ENCODE measurements at places on chromosomes 2 and 18.

GRCh38 chr2:223800908-223801307, 36.5 kb downstream of the AP1S3 start:
- DNase-seq, result no peak

DNA sequence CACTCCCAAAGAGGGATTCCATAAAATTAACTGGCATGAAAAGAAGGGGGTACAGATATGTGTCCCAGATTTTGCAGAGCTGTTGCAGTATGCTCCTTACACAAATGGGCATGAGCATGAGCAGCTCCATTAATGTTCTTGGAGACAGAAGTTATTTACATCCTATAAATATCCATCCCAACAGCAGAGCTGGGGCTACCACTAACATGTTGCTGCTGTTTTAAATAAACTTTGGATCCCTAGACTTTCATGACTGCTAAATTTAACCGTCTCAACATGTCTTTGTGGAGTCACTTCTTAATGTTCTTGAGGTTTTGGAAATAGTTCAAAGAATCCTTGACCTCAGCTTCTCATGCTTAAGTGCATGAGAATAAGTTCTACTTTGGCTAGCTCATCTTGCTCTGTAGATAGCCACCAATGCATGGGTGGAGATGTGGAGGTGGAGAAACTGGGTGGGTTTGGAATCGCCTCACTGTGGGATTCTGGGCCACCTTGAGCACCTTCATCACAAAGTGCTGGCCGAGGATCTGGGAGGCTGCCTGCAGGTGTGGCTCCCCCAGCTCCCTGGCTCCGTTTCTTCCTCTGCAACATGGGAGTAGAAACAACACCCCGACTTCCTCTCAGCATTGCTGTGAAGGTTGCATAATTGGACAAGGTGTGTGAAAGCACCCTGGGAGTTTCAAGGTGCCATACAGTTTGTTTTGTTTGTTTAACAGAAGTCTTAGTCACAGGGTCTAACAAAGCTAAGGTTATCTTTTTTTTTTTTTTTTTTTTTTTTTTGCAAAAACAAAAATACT, 307.2 kb downstream of the MYCN start:
- DNase-seq, result no peak

DNA sequence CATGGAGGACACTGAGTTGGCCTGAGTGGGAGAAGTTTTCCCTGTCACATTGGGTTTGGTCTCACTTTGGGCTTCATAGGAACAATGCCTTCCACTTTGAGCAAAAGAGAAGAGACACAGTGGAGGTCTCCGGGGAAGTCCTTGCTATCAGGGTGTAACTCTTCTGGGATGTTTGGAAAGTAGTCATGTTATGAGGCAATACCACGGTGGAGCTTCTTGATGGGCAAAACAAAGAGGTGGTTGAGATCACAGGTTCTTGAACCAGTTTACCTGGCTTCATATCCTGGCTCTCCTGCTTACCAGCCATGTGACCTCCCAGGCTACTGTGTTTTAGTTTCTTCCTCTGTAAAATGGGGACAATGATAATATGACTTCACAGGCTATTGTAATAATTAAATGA, 478.6 kb downstream of the SLC4A3 start:
- no peak for DNase-seq

DNA sequence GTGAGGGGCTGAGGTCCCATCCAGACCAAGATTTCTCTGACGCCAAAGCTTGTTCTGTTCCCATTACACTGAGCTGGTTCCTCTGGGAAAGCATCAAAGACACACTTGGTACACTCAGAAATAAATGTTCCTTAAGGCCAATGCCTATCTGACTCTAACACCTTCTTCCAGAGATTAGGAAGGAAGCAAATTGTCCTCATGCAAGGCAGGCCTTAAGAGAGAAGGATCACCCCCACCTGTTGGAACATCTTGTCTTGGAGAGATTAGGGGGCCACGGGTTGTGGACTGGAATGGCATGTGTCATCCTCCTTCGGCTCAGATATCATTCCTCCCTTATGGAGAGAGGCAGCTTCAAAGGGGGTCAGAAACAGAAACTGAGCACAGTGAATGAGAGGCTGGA, 100.2 kb downstream of the ANKRD44 start:
- no peak for DNase-seq

- DNase-seq, result no peak
These were observed 126.7 kb downstream of the THADA start for GRCh38 chr2:43469094-43469493.

DNA sequence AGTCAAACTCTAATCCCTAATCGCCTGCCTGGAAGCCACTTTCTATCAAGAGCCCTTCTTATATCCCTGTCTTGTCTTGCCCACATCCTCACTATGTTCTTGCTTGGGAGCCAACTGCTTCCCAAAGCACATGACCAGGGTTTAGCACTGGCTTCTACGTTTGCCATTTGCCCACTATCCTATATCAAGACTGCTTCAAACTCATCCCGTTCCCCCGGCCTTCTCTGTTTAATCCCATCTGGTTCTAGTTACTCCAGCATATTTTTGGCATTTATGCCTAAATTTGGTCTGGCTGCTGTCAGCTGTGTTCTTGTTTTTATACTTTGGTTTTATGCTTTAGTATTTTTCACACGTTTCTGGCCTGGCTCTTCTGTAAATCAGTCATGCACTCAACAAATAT, 40.2 kb downstream of the POLR1A start:
- no peak for DNase-seq

- DNase-seq, result no peak
These were observed 82.7 kb downstream of the TANC1 start for GRCh38 chr2:159051133-159051532.

DNA sequence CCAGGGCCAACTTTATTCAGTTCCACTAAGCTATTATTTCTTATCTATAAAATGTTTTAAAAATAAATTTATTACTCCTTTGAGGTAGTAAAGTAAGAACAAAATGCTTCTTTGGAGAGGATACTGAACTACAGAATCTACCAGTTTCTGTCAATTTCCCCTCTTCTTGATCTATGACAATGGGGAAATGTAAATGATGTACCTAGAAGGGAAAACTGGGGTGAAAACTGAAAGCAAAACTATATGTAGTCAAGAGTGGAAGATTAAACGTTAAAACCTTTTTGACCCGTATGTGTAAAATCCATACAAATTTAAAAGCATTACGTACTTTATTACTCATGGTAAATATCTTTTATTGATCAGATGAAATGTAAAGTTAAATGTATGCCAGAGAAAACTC, 1287.8 kb upstream of the TMEFF2 start:
- no peak for DNase-seq

DNA sequence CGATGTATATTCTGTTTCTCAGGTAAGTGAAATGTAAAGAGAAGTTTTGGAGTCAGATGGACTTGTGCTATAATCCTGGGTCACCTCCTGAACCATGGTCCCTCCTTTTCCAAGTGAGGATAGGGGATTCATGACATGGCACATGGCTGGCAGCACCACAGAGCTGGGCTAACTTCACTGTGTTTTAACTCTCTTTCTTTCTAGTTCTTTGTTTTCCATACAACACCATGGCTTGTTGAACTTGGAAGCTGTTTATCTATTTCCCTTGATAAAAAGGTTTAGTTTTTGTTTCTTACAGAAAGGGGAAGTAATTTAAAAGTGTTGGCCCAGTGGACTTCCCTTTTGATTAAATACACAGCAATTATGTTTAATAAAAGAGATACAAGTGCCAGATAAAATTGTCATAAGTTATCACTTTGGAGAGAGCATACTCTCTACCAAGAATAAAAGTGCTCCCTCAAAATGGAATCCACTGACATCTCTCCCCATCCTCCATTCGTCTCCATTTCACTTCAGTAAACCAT, 90.4 kb downstream of the PLCL1 start:
- DNase-seq, result no peak

GRCh38 chr2:172056293-172056692, 29.0 kb upstream of the DLX1 start:
- DNase-seq, result no peak

DNA sequence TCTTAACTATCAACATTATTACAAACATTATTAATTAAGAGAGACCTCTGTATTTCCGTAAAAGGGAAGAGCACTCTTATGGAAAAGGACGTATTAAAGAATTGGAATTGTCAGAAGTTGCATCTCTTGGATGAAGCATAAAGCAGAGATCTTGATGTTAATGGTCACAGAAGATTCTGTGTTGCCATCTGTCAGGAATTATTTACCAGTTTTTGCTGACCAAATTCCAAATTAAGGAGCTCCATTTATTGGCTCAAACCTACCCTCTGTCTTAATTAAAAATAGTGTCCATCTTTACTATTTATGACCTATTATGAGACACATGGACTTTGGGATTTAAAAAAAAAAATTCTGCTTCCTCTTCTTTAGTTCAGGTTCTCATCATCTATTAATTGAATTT, 232.1 kb downstream of the ARHGAP15 start:
- no peak for DNase-seq

GRCh38 chr2:119485336-119486110, 38.8 kb downstream of the SCTR start:
- DNase-seq, result no peak

GRCh38 chr2:195337597-195337996, 319.4 kb upstream of the SLC39A10 start:
- no peak for DNase-seq

DNA sequence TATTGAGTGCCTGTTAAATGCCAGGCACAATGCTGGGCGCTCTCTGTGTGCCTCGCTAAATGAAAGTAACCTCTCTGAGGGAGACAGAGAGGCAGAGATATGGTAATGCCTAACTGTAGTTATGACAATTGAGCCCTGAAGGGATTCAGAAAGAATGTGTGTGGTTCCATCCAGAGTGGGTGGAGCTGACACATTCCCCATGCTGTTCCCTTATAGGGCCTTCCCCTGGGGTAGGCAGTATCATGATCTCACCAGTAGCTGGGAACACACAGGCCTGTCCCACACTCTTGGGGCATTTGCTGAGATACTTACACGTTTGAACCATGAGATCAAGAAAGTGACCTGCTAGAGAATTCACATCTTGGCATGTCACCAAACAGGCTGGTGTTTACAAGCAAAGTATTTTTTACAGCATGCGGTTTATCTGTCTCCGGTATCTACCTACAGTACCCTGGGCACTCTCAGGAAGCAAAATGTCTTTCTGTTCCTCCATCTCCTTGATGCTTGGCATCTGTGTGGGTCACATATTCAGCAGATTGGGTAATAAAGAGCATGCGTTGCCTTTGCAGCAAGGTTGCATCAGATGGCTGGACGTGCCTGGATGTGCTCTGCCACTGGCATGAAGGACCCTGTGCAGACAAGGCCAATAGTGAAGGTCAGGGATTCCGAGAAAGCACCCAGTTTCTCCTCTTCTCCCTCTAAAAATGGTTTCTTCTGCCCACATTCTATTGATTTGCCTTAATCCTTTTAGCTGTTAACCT, 9.4 kb downstream of the CTIF start:
- DNase-seq, result no peak

- no peak for DNase-seq
These were observed 15.1 kb upstream of the TPO start for GRCh38 chr2:1398191-1398590.

- no peak for DNase-seq
These were observed 109.8 kb downstream of the PARD3B start for GRCh38 chr2:204655101-204655500.

- DNase-seq, result no peak
These were observed 14.7 kb upstream of the TTC32 start for GRCh38 chr2:19916385-19916950.

GRCh38 chr18:46291149-46291548, 187.0 kb downstream of the HAUS1 start:
- no peak for DNase-seq

- DNase-seq, result no peak
These were observed 8.8 kb downstream of the NMUR1 start for GRCh38 chr2:231521443-231521842.

- no peak for DNase-seq
These were observed 46.6 kb downstream of the PIGN start for GRCh38 chr18:62140259-62140658.

DNA sequence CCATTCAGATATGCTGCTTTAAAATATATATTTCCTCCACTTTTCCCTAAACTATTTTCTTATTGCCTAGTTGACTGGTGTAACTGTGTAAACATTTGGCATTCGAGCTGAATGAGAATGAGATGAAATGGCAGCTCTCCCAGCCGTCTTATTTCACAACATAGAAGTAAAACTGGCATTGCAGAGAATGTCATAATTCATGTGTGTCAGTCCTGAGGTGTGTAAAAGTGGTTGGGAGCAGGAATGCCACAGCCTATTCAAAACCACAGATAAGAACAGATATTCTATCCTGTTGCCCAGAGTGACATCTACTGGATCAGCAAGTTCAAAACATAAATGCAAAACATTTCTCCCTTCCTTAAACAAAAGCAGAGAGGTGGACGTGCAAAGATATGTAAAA, 565.5 kb upstream of the CHAC2 start:
- no peak for DNase-seq

- DNase-seq, result no peak
These were observed 18.6 kb upstream of the KLF7 start for GRCh38 chr2:207184348-207184747.

GRCh38 chr18:63140038-63140450, 179.5 kb downstream of the BCL2 start:
- no peak for DNase-seq

DNA sequence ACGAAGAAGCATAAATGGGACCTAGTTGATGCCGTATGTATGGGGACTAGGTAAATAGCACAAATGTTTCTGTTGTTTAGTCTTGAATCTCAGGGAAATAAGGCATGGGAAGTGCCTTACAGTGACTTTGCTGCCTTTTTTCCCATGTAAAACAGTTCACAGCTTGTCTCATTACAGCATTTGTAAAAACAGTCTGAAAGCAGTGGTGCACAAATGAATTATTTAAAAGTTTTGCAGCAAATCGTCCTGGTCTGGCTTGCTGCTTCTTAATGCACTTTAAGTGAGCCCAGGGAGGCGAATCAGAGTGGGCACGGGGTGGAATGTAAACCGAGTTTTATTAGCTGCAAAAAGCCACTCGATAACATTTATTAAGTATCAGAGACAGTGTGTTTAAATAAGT, 302.0 kb upstream of the ETAA1 start:
- DNase-seq, result no peak

- no peak for DNase-seq
These were observed 2.0 kb downstream of the MAPRE2 start for GRCh38 chr18:35043207-35043606.

DNA sequence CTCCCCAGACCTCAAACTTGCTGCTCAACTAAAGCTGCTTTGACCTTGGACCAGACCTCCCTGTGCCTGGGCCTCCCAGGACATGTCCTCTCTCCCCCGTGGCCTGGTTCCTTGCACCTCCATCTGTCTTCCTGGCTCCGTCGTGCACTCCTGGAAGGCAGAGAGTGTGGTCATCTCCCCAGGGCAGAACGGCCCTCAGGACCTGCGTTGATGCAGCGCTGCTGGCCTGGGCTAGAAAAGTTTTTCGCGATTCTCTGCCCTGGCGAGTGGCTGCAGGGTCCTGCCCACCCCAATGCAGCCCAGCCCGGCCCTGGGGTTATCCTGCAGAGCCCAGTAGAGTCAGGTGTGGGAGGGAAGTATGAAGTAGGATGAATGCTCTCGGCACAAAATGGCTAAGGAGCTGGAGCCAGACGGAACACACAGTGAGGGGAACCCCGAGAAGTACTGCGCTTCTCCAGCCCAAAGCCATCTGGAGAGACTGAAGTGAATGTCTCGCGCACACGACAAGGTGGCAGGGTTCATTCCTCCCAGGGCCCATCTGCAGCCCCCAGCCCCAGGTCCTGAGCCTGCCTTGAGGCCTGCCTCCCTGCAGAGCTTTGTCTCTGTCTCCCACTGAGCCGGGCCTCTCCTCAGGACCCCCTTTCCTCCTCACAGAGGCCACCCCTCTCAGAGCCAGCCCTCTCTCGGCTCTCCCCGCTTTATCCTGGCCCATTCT, 41.7 kb downstream of the ATOH8 start:
- DNase-seq, result no peak

- DNase-seq, result no peak
These were observed 22.4 kb downstream of the EMILIN2 start for GRCh38 chr18:2869207-2869606.

GRCh38 chr2:12451726-12452125, 265.0 kb upstream of the TRIB2 start:
- no peak for DNase-seq

Measured in stimulated activated CD4-positive, alpha-beta T cell treated with anti-CD3 and anti-CD28 coated beads, Interleukin-15, amount 100 ng/mL, for 1 hour (primary cell).